ENCODE measurements at places on chromosomes 7 and 10.
A peak's percentile ranks its signal among the peaks of the same experiment; 100 is the strongest.

- no peak for DNase-seq
Measured at GRCh38 chr10:91088300-91089140, 131.9 kb upstream of the PCGF5 start.

DNA sequence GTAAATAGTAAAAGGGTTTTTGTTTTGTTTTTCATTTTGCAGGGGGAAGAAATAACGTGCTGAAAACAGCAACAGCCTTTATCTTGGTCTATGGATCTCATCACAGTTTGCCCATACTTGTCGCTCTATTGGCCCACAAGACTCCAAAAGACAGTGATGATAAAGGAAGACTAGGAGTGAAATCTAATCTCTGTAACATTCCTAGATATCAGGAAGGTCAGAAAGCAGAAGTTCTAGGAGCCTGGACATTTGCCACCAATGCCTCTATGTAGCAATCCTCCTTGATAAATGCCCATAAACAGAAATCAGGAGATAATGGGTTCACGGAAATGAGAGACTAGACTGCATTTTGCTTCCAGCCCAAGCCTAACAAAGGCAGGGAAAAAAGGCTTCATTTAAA lies 8.9 kb downstream of the CUBN start:
- no peak for DNase-seq

DNA sequence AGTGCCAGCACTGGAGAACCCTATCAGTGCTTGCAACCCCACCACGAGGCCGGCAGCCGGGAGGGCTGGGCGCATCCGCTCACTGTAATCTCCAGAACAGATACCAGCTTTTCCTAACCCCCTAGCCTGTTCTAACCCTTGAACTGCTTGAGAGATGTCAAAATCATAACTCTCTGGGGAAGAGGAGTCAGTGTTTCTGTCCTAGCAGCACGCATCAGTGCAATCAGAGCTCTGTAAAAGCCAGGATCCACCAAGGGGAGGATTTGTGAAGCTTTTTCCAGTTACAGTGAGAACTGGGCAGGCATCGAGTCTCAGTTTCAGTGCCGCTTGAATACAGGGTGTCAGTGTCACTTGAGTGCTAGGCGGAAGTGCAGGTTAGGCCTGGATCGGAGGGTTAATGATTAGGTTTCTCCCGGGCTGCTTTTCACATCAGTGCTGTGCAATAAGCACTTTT lies 104.5 kb upstream of the INSYN2A start:
- DNase-seq, result no peak

- no peak for DNase-seq
Measured at GRCh38 chr10:25327273-25327672, 152.5 kb downstream of the GPR158 start.

- no peak for DNase-seq
Measured at GRCh38 chr7:115004121-115004520, 82.2 kb downstream of the MDFIC start.

- peak; percentile 7 for DNase-seq
Measured at GRCh38 chr7:72493850-72494661, 81.9 kb upstream of the CALN1 start.

DNA sequence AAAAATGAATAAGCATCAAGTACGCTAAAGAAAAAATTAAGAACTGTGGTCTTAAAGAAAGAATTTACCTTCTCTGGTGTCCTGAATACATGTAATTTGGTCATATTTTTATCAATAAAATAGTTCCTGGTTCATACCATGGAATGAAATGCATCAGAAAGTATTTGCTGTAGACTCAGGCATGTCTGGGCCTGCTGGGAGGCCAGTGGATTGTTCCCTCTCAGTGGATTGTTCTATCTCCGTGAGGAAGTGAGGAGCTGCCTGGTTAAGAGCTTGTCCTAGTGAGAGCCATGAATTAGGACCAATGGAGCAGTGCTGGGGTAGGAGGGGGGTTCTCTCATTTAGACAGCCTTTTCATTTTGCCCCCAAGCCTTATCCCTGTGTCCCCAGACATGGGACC lies 211.7 kb upstream of the HABP2 start:
- DNase-seq, result no peak

- DNase-seq, result no peak
Measured at GRCh38 chr10:44341886-44342285, 43.0 kb downstream of the CXCL12 start.

GRCh38 chr10:91592266-91592975 lies 40.5 kb downstream of the PPP1R3C start:
- DNase-seq, result no peak

DNA sequence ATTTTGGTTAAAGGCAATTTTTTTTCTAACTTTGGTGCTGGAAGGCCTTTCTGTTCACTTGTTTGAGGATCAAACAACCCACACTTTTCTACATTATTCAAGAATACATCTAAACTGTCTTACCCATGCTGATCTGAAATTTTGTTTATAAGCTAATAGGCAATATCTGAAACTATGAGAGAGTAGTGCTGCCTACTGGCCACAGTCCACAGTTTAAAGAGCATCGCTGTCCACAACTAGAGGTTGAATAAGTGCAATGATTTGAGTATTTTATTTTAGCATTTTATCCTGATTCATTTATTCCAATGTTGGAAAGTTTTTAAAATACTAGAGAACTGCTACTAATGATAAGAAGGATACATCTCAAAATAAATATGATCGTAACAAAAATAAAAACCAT lies 306.9 kb downstream of the ELMO1 start:
- no peak for DNase-seq

- DNase-seq, result no peak
Measured at GRCh38 chr7:42745357-42746059, 166.4 kb downstream of the C7orf25 start.

- peak; percentile 68 for DNase-seq
Measured at GRCh38 chr7:66356277-66356721, 151.2 kb downstream of the TPST1 start.

DNA sequence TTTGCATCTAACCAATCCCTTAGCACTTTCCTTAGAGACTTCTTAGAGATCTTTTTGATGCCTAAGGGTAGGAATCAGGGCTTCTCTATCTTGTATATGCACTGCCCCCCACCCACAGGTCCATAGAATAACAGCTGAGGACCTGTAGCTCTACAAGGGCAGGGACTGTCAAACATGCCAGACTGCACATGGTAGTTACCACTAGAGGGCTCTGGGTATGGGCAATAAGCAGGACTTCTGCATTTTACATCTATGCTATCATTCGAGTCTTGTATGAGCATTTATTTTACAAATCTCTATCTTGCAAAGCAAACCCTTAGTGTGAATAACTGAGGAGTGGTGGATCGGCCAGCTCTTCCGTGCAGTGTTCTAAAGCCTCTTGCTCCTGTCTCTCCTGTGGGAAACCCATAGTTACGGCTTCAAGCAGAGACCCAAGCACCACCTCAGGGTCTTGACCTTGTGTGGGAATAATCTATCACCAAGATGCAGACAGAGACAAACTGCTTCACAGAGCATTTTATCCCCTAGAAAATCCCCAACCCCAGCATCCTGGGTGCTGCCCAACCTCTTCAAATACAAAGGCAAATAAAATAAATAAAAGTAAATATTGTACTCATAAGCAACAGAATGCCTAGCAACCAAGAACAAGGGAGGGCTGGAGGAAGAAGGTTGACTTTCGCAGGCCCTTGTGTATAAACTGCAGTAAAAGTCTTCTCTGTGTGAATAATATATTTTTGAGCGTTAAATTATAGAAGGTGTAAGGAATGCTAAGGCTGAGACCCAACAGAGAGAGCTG lies 219.3 kb downstream of the WDR11 start:
- DNase-seq, result no peak

DNA sequence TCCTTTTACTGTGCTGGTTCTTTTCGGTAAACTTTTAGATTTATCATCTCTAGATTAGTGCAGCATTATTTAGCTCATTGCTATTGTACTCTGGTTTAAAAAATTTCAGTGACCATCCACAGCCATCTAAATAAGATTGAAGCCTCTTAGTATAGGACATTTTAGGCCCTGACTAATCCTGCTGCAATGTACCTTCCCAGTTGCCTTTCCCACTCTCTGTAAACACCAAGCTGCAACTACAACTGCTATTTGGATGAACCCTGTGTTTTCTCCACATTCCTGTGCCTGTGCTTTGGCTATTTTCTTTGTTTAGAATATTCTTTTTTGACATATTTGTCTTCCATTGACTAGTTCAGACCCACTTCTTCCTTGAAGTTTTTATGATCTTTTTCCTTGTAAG lies 314.6 kb downstream of the AUTS2 start:
- peak; percentile 23 for DNase-seq

GRCh38 chr7:108603656-108604306 lies 34.1 kb downstream of the DNAJB9 start:
- no peak for DNase-seq

- no peak for DNase-seq
Measured at GRCh38 chr10:18333621-18334020, 193.4 kb downstream of the CACNB2 start.

DNA sequence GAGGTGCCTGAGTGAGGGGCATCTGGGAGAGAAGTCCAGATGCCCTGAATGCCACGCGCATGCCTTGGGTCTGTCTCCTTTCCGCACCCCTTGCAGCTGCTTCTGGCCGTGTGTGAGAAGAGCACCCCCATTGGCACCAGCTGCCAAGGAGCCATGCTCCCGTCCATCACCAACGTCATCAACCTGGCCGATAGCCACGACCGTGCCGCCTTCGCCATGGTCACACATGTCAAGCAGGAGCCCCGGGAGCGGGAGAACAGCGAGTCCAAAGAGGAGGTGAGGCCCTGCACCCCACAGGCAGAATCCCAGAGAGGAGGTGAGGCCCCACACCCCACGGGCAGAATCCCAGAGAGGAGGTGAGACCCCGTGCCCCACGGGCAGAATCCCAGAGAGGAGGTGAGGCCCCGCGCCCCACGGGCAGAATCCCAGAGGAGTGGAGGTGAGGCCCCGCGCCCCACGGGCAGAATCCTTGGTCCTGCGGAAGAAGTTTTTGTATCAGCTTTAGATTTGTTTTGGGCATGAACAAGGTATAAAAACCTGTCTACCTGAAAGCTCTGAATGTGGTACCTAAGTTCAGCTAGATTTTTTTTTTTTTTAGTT lies 91.8 kb downstream of the TRRAP start:
- no peak for DNase-seq

- no peak for DNase-seq
Measured at GRCh38 chr7:80708123-80708522, 69.7 kb downstream of the CD36 start.

DNA sequence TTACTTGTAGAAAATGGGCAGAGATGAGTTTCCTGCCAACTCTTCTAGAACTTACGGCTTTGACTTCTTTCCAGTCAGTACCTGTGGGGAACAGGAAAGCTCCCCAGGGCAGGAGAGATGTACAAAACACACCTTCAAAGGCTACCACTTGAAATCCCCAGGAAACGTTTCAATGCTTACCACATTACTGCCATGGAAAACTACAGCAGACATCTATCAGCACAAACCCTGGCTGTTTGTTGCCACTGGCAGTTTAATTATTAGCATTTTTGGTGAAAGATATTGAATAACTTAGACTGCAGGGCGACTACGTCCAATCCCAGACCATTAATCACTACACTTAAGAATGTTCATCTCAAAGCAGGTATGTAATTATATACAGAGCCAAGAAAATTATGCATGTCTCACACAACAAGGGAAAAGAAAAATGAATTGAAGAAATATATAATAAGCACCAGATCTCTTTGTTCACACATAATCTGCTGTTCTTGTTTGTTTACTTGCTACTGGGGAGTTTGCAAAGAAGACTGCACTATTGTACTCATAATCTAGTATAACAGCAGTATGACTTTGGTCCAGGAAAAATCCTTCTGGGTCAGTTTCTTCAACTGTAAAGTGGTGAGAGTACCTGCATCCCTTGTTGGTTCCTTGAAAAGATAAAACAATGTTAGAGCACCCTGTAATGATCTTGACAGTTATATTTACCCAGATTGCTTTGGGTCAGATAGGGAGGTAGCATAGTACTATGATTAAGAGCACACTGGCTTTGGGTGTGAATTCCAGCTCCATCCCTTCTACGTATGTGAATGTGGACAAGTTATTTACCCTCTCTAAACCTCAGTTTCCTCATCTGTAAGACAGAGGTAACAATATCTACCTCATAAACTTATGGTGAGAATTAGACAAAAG lies 138.3 kb downstream of the DOCK4 start:
- no peak for DNase-seq

- DNase-seq, result peak; percentile 78
Measured at GRCh38 chr10:77692782-77693181, 55.2 kb upstream of the KCNMA1 start.

DNA sequence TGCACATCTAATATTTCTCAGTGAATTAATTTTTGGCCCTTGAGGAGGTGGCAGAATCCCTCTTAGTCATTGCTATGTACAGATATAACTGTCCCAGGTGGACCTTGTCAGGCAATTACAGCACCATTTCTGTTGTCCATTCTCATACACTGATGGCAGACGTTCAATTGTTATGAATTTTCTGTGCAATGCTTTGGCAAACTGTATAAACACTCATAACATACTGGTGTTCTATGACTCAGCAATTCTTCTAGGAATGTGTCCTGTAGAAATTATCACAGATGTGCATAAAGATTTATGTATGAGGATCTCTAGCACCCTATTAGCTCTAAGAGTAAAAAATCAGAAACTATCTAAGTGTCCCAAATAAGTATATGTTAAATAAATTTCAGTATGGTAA lies 80.8 kb downstream of the DNAJB9 start:
- peak; percentile 8 for DNase-seq

GRCh38 chr7:55427800-55428199 lies 62.7 kb downstream of the LANCL2 start:
- DNase-seq, result no peak

- no peak for DNase-seq
Measured at GRCh38 chr7:91872069-91872468, 8.4 kb downstream of the MTERF1 start.

- peak; percentile 69 for DNase-seq
Measured at GRCh38 chr10:114753126-114753525, 68.5 kb upstream of the FHIP2A start.

DNA sequence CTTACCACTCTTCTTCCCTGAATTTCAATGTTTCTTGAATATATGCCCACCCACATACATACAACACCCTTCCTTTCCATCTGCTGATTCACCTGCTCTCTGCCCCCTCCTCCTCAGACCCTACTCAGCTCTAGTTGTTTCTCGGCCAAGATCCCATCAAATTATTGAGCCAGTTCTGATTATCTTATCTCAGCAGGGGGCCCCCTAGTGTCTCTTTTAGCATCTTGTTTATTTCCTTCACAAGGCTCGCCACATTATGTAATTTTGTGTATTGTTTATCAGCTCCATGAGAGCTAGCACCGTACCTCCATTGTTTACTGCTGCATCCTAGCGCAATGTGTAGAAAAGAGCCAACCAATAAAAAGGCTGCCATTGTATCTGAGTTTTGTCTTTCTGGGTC lies 71.9 kb downstream of the FAM13C start:
- no peak for DNase-seq

GRCh38 chr7:129338450-129338849 lies 95.8 kb upstream of the STRIP2 start:
- DNase-seq, result no peak

DNA sequence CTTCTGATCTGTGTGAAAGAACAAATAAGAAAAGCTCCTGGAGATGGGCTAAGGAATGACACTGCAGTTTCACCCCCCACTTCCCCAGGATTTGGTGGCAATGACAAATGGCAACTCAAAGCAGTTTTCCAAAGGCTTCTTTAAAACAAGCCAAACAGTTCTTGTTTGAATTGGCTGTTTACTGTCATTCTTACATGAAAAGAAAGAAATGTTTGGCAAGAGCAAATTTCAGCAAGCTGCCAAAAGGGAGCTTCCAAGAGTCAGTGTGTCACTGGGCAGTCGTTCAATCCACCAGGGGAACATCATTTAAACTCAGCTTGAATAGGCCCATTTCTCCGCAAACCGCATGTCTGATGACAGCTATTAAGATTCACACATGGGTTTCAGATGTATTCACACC lies 119.0 kb upstream of the RHOBTB1 start:
- peak; percentile 78 for DNase-seq

All from astrocyte (in vitro differentiated cells and primary cell).